ENCODE measurements at places on chromosomes 1 and 21.

DNA sequence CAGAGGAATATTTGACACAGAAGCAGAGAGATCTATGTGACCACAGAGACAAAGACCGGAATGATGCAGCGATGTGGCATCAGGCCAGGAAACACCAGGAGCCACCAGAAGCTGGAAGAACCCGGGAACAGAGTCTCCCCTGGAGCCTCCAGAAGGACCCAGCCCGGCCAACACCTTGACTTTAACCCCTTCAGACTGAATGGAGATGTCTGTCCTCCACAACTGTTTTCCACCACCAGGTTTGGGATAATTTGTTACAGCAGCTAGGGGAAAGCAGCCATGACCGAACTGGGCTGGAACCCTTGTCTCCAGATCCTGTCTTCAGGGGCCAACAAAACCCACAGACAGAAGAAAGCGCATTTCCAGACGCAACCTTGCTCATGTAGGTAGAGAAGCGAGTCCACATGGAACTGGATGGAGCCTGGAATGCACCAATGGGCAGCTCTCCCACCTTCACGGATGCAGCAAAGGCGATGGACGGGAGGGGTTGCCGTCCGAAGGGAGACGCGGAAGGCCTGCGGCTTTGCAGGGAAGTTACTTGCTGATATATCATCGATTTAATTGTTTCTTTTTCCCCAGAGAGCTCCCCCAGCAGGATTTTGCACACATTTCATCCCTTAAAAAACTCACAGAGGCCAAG, 396.6 kb downstream of the NPHP4 start:
- no peak for DNase-seq

DNA sequence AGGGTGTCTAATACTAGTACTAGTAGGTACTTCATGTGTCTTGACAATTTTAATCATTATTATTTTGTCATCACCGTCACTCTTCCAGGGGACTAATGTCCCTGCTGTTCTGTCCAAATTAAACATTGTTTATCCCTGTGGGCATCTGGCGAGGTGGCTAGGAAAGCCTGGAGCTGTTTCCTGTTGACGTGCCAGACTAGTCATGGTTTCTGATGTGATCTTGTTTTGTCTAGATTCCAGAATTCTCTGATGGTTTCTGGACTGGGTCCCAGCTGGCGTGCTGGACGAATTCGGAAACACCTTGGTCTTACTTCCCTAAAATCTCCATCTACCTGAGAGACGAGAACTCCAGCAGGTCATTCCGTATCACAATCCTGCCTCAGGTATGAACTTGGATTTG, 66.1 kb upstream of the FAM3B start:
- DNase-seq, result no peak

DNA sequence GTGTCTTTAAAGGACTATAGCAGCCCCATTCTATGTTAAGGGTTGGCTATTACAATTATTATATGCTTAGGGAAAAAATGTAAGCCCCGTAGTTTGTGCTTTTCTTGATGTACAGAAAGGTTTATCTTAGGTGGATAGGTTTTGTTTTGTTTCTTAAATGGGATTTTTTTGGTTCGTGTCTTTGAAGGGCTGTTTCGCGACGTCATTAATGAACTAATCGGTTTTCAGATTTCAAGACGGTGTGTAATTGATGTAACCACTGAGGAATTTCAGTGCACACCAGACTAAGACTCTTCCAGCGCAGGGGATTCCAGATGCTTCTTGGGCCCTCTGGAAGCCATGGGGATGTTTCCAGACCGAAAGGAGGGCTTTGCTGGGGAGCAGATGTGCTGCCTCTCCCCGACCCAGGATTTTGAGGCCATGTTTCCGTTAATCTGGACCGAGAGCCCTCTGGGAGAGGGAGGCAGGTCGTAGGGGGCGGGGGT, 4.8 kb upstream of the SIM2 start:
- DNase-seq, result no peak

- DNase-seq, result no peak
Observed at GRCh38 chr21:38365521-38365920, 108.7 kb downstream of the KCNJ15 start.

GRCh38 chr1:15950302-15950701, 25.6 kb downstream of the ZBTB17 start:
- no peak for DNase-seq

DNA sequence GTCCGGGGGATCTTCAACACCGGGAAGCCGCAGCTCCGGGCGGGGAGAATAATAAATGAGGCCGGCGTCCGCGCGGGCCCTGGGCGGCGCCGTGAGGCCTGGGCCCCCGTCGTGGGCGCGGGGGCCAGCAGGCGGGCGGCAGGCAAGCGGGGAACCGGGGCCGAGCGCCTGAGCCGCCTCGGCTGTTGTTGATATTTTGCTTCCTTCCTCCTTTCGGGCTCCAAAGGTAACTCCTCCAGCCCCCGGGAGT, at the start of gene MEF2D:
Gene MEF2D, minus strand, starts transcription at position 233 of the 250 bp plus-strand sequence. CDS start 17,483 bp downstream, outside the sequence.
- no peak for DNase-seq

DNA sequence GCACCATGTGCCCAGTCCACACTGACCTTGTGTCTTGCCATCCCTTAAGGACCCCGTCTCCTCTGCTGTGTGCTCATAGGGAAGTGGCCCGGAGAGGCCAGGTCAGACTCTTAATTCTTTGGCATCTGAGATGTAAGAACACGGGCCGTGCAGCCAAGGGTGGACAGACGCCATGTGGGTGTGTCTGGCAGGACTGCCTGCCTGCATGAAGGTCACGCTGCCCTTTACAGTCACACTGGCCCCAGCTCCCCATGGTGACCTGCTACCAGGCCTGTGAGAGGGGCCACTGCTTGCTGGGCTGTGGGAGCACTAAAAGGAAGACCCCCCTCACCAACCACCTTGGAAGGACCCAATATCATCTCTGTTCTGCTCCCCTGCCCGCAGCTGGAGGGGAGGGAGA, 17.7 kb downstream of the DHRS3 start:
- no peak for DNase-seq

GRCh38 chr21:31909153-31910073, 36.6 kb downstream of the HUNK start:
- no peak for DNase-seq

DNA sequence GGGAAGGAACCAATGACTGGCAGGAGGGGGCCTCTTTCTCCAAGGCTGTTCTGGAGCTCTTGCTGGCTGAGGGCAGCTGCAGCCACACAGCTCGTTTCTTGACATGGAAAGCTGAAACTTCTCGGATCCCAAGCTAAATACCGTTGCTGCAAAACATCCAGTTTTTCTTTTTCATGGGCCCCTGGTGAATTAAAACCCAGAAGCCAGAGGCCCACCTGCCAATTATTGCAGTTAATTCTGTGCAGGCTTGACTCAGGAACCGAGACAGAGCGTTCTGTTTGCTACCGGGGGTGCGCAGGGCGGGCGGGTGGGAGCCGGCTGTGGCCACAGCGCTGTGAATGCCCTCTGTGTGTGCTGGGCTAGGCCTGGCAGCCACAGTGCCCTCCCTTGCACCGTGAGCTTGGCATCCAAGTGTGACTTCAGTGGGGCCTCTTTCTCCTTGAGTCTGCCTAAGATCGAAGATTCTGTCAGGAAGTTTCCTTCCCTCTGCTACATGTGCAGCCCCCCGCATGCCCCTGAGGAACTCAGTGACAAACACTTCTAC, 19.9 kb upstream of the KCNE2 start:
- no peak for DNase-seq

DNA sequence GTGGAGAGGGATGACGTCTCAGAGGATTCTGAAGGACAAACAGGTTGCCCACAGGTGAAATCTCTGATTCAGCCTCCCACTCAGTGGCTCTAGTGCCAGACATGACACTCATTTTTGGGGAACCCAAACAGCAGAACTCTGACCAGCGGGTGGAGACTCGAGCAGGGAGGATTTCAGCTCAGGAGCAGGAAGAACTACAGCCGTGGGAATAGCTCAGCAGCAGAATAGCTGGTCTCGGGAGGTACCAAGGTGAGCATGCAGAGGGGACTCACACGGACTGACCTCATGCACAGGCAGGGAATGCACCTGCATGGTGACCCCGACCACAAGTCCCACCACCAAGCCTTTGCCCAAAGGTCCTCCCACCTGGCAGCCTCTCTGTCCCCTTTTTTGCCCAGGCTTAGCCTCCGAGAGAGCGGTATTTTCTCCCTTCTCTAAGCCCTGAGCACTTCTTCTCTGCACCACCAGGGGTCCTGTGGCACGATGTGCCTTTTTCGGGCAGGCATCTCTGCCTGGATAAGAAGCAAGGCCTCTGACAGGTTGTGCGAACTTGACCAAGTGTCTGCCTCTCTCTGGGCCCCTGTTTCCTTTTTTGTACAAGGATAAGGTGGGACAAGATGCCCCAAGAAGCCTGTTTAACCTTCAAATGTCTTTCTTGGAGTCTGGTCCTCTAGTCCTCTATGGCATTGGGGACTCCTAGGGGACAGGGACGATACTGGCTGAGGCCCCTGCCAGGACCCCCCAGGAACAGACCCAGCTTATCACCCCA, 8.8 kb upstream of the FGR start:
- peak; percentile 71 for DNase-seq

GRCh38 chr1:18997508-18997907, 41.0 kb upstream of the IFFO2 start:
- no peak for DNase-seq

- no peak for DNase-seq
Observed at GRCh38 chr1:78224246-78224785, 178.6 kb downstream of the GIPC2 start.

GRCh38 chr21:38460171-38460742, 38.0 kb downstream of the ERG start:
- no peak for DNase-seq

- DNase-seq, result peak; percentile 80
Observed at GRCh38 chr1:84164567-84165021, 20.5 kb downstream of the PRKACB start.

DNA sequence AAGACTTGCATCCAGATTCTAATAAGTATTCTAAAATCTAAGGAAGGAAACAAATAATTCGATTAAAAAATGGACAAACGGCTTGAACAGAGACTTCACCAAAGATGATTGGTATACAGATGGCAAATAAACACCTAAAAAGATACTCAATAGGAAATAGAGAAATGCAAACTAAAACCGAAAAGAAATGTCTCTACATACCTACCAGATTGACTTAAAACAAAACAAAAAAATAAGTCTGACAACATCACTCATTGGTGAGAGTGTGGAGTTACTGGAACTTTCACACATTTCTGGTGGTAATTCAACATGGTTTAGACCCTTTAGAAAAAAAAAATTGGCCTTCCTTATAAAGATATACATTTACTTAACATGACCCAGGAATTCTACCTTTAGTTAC, 869.8 kb downstream of the TTLL7 start:
- DNase-seq, result no peak

All from OCI-M1 (cell line).